ENCODE measurements at places on chromosomes 3 and 15. TPM values are rescaled to one million over a fixed set of nuclear protein-coding genes. Genes with fewer than 3 reads are reported as not detected.

DNA sequence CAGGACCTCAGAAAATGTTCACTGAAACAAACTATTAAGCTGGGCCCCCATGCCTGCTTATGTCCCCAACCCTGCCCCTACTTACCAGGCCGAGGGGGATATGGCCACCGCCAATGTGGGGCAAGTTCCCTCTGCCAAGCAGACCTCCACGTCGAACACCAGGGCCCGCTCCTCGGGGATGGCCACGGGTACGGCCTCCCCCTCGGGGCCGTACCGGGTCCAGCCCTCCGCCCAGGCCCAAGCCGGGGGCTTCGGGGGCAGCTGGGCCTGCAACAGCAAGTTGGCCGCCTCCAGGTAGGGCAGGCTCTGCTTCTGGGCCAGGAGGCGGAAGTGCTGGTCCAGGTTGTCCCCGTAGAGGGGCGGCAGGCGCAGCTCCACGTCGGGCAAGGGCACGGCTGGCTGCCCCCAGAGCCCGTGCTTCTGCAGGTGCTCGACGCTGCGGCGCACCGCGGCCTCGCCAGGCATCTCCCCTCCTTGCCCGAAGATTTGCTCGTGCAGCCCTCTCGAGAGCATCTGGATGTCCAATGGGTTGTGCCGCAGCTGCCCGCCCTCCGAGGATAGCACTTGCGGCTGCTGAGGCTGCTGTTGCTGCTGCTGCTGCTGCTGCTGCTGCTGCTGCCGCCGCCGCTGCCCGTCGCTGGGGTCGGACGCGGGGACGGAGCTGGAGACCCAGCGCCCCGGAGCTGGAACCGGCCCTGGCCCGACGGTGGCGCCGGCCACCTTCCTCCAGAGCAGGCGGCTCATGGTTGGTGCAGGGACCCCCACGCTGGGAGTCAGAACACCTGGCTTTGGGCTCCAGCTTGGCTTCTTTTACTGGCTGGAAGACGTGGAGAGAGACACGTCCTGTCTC lies 1.4 kb downstream of the POLG start:
- H3K4me3 ChIP-seq, result peak overlapping the region; percentile 84
- H3K4me1 ChIP-seq, result peaks cover 65% of the 10 kb centered on the region
- peak overlapping the region; percentile 90 for H3K27ac ChIP-seq
- DNase-seq, result no peak

DNA sequence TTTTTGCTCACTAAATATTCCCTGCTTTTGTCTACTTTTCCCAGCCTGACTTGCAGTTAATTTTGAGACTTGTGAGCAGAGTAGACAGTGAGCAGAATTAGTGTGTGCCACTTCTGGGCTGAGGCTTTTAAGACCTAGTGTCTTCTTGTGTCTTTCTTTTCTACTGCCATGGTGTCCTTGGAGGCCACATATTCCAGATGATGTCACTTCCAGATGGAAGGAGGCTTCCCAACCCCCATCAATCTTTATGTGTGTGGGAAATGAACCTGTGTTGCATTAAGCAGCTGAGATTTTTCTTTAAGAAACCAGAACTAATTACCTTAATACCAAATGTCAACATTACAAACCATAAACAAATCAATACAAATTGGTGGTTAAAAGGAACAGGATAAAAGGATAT lies 774.7 kb upstream of the ROBO1 start:
- H3K27me3 ChIP-seq, result no peaks in the 10 kb centered on the region
- DNase-seq, result no peak
- H3K4me3 ChIP-seq, result no peak overlapping the region
- H3K27ac ChIP-seq, result no peak overlapping the region
- H3K4me1 ChIP-seq, result no peaks in the 10 kb centered on the region

GRCh38 chr15:92693691-92694331 lies 38.2 kb upstream of the FAM174B start:
- DNase-seq, result no peak
- no peak overlapping the region for H3K27ac ChIP-seq
- H3K27me3 ChIP-seq, result no peaks in the 10 kb centered on the region
- no peaks in the 10 kb centered on the region for H3K36me3 ChIP-seq
- no peaks in the 10 kb centered on the region for H3K4me1 ChIP-seq

- no peak overlapping the region for H3K4me3 ChIP-seq
- DNase-seq, result no peak
- H3K27ac ChIP-seq, result peak overlapping the region; percentile 75
- H3K36me3 ChIP-seq, result no peaks in the 10 kb centered on the region
- no peaks in the 10 kb centered on the region for H3K27me3 ChIP-seq
These were observed 9.2 kb downstream of the PLEKHO2 start for GRCh38 chr15:64850778-64851502.

DNA sequence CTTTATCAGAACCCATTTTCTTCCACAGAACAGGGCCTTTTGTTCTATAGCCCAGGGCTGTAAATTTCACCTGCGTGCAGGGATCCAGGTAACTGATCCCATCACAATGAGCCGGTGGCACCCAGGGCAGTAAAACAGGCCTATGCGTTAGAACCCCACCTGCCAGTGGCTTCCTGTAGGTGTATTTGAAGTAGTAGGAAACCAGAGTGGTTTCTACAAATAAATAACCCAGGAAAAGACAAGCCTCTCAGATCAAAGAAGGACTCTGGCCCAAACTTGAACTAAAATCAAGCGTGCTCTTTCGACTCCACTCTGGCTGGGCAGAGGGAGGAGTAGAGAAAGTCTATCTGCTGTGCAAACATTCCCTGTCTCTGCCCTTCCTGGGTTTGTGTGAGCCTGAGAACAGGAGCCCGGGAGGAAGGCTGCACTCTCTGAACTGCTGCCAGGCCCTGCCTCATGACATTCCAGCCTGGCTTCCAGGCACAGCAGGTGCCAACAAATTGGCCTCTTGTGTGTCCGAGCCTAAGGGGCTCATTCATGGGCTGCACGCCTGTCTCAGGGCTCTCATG lies 77.7 kb downstream of the CEMIP start:
- H3K4me1 ChIP-seq, result peaks cover 26% of the 10 kb centered on the region
- peak; percentile 73 for DNase-seq
- H3K36me3 ChIP-seq, result no peaks in the 10 kb centered on the region

DNA sequence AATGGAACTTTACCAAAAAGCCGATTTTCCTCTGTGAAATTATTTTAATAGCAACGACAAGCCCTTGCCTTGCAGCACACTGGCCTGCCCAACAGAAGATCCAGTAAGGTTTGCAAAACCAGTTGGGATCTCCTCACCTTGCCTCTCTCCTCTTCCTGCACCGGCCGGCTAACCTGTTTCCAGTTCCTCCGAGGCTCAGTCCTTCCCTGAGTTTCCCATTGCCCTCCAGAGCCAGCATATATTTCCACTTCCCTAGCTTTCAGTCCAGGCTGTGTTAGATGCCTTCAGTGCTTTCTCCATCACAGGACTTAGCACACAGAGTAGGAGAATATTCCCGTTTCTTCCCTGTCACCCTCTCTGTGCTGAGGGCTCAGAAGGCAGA lies 60.3 kb downstream of the NOX5 start:
- H3K27ac ChIP-seq, result peak overlapping the region; percentile 82
- H3K27me3 ChIP-seq, result no peaks in the 10 kb centered on the region
- no peaks in the 10 kb centered on the region for H3K4me1 ChIP-seq
- no peaks in the 10 kb centered on the region for H3K36me3 ChIP-seq
- peak overlapping the region; percentile 55 for H3K4me3 ChIP-seq

GRCh38 chr3:159791336-159791735 lies 197.3 kb upstream of the IL12A start:
- no peaks in the 10 kb centered on the region for H3K27me3 ChIP-seq
- no peaks in the 10 kb centered on the region for H3K36me3 ChIP-seq
- H3K4me3 ChIP-seq, result no peak overlapping the region
- peak overlapping the region; percentile 77 for H3K27ac ChIP-seq
- DNase-seq, result no peak

- H3K4me3 ChIP-seq, result no peak overlapping the region
- no peak overlapping the region for H3K27ac ChIP-seq
- no peaks in the 10 kb centered on the region for H3K4me1 ChIP-seq
- no peak for DNase-seq
- no peaks in the 10 kb centered on the region for H3K27me3 ChIP-seq
- H3K36me3 ChIP-seq, result no peaks in the 10 kb centered on the region
These were observed 474.8 kb downstream of the CNTN3 start for GRCh38 chr3:74139648-74140047.

DNA sequence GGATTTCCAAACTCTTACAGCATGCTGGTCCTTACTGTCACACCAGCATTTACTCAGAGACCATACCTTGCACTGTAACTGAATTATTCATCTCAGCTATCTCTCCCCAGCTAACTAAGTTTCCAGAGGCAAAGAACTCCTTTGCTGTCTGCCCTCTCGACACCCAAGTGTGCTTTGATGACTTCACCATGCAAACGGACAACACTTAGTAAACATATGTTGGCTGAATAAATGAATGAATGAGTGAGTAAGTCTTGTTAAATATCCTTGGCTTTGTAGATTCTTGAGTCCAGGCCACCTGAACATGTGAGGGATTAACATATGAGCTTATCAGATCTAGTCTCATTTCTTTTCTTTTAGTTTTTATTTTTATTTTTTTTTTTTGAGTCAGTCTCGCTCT lies 138.2 kb downstream of the PLD1 start:
- H3K4me1 ChIP-seq, result no peaks in the 10 kb centered on the region
- no peaks in the 10 kb centered on the region for H3K36me3 ChIP-seq
- no peak overlapping the region for H3K4me3 ChIP-seq
- DNase-seq, result no peak

GRCh38 chr3:76566211-76566534 lies 473.7 kb upstream of the ROBO2 start:
- H3K27me3 ChIP-seq, result no peaks in the 10 kb centered on the region
- H3K4me1 ChIP-seq, result no peaks in the 10 kb centered on the region
- H3K27ac ChIP-seq, result no peak overlapping the region
- no peak for DNase-seq
- no peaks in the 10 kb centered on the region for H3K36me3 ChIP-seq
- no peak overlapping the region for H3K4me3 ChIP-seq

GRCh38 chr3:187434524-187434923 lies 66.3 kb downstream of the RTP4 start:
- no peaks in the 10 kb centered on the region for H3K4me1 ChIP-seq
- H3K36me3 ChIP-seq, result no peaks in the 10 kb centered on the region
- no peak overlapping the region for H3K27ac ChIP-seq
- DNase-seq, result no peak
- H3K27me3 ChIP-seq, result no peaks in the 10 kb centered on the region

DNA sequence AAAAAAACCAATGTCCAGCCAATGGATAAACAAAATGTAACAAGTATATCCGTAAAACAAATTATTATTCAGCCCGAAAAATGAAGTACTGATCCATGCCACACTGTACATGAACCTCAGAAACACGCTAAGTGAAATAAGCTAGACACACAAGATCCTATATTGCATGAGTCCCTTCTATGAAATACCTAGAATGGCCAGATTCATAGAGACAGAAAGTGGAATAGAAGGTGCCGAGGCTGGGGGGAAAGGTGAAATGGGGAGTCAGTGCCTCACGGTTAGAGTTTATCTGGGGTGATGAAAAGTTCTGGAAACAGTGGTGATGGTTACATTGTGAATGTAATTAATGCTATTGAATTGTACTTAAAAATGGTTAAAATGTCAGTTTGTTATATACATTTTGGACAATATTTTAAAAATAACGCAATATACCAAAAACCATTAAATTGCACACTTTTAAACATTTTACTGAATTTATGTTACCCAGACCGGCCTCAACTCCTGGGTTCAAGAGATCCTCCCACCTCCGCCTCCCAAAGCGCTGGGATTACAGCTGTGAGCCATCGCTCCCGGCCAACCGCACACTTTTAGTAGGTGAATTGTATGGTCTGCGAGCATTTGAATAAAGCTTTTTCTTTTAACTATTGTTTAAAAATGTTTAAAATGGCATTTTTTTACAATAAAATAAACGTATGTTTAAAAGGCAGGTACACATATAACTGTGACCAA lies 2.1 kb downstream of the RNF168 start:
- peak overlapping the region; percentile 98 for H3K27ac ChIP-seq
- H3K36me3 ChIP-seq, result no peaks in the 10 kb centered on the region
- no peaks in the 10 kb centered on the region for H3K4me1 ChIP-seq
- peak; percentile 12 for DNase-seq
- no peaks in the 10 kb centered on the region for H3K27me3 ChIP-seq

GRCh38 chr15:39999538-40000200 lies 39.3 kb downstream of the SRP14 start:
- H3K4me1 ChIP-seq, result no peaks in the 10 kb centered on the region
- no peaks in the 10 kb centered on the region for H3K27me3 ChIP-seq
- no peak for DNase-seq
- no peaks in the 10 kb centered on the region for H3K36me3 ChIP-seq
- H3K27ac ChIP-seq, result no peak overlapping the region

Gene COL6A5
- not detected for total RNA-seq

Gene SMCO1
- not detected for total RNA-seq

Gene XCR1
- not detected for total RNA-seq

Gene CLEC3B
- total RNA-seq, result 70.7 TPM
